HS-5 (cell line): ENCODE measurements at places on chromosomes 2 and 18.

DNA sequence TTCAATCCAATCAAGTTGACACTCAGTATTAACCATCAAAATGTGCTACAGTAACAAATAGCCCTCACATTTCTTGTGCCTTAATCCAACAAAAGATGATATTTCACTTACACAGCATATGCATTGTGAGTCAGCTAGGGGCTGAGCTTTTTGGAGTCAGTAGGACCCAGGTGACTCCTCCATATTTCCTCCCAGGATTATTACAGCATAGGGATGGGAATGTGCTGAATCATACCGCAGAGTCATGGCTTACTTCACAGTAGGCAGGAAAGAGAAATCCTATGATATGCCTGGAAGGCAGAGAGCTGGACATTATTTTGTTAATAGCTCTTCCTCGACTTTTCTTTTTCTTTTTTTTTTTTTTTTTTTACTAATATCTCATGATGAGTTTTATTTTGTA lies 153.3 kb downstream of the TMEM182 start:
- DNase-seq: peak; percentile 87

- DNase-seq: no peak
Measured at GRCh38 chr2:239087046-239087710, 239.3 kb downstream of the TWIST2 start.

DNA sequence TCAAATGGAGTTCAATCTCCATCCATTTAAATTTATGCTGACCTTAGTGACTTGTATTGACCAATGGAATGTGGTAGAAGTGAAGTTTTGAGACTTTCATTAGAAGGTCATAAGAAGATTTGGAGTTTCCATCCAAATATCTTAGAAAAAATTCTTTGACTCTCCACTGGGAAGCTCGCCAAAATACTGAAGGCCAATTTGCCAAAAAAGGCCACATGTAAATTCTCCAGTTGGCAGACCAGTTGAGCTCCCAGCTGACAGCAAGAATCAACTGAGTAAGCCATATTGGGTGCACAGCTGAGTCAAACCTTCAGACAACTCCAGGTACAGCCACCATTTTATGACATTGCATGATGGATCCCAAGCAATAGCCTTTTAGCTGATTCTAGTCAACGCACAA lies 228.3 kb upstream of the SETBP1 start:
- DNase-seq: no peak

GRCh38 chr2:2843969-2844548 lies 513.0 kb upstream of the MYT1L start:
- no peak for DNase-seq

DNA sequence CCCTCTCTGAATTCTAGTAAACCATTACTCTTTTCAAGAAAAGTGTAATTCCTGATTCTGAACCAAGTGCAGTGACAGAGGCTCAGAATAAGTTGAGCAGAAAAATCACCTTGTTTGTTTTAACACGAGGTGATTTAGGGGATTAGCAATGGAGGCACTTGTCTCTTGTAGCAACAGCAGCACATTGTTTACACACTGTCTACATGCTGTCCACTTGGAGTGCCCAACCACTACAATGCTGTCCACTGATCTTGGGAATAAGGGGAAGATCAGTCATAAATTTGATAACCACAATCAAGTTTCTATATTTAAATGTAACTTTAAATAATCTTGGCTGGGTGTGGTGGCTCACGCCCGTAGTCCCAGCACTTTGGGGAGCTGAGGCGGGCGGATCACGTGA lies 13.9 kb upstream of the RMND5A start:
- no peak for DNase-seq

- no peak for DNase-seq
Measured at GRCh38 chr2:236250909-236251579, 13.2 kb downstream of the ASB18 start.

GRCh38 chr18:54558609-54559585 lies 32.1 kb upstream of the DYNAP start:
- DNase-seq: no peak

DNA sequence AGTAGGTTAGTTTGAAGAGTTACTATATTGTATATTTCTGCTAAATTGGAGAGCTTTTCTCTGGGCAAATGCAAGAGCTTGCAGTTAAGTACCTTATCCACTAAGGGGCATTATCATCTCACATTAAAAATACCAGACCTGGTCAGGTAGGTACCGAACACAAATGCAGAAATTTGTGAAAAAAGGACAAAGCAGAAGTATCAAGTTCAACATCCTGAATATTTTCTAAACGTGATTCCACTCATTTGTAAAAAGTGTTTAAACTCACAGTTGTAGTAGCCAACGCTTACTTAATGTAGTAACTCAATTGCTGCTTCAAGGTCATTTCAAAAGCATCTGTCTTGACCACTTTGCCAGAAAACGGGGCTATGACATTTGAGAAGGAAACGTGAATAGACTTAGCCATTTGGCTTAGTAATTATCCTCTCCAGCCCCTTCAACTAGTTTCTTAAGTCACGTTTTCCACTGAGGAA lies 52.1 kb downstream of the CYRIA start:
- DNase-seq: no peak

GRCh38 chr2:3041841-3042600 lies 335.6 kb downstream of the EIPR1 start:
- no peak for DNase-seq

GRCh38 chr2:128375454-128375853 lies 56.8 kb upstream of the HS6ST1 start:
- no peak for DNase-seq

DNA sequence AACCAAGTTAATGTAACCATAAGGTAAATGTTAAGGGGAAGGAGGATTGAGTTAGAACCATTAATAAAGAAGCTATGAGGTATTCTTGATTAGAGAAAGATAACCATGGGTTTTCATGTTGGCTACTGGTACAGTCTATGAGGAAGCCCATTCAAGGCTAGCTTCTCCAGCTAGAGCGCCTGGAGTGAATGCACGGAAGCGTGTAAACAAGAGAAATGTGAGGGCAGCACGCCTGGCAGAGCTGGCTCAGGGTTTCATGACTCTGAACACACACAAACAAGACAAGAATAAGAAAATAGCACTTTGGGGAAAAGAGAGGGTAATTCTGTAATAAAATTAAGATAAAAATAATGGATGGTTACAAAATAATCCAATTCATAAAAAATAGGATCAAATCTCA lies 255.3 kb downstream of the PDE11A start:
- no peak for DNase-seq

DNA sequence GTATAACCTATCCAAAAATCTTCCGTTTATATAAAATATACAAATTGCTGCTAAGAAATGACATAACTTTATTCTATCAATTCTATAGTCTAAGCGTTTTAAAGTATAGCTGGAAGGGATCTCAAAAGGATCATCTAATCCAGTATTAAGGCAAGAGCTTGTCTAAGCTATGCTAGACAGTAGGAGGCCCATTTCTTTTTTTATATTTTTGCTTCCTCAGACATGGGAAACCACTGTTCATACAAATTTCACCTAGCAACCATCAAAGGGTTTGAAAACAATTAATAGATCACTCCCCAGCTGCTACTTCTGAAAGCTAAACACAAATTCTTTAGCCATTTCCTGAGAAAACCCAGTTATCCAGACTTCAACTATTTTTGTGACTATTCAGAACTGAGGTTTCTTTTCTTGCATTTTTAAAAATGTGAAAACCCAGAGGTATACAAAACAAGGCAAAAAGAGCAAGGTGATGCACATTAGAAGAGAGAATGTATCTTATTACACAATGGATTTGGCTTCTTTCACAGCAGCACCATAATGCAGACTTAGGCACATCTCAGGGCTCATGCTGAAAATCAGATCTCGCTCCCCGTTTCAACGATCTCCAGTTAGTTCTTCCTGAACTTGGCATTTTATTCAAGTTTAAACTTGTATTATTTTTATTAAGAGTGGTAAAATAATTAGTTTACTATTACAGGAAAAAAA lies 274.4 kb downstream of the LRP1B start:
- no peak for DNase-seq

DNA sequence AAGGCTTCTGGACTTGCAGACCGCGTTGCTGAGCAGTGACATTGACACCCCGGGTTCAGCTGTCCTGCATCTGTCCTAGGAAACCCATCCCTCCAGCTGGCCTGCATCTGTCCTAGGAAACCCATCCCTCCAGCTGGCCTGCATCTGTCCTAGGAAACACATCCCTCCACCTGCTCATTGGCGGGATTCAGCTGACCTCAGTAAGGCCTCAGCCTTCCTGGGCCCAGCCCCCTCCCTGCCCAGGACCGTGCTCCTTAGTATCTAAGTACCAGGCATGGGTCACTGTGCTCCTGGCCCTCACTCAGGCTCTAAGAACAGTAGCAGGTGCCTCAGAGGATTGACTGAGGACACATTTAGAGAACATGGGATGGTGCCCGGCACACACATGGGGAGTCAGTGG lies 1.2 kb downstream of the MLPH start:
- no peak for DNase-seq

DNA sequence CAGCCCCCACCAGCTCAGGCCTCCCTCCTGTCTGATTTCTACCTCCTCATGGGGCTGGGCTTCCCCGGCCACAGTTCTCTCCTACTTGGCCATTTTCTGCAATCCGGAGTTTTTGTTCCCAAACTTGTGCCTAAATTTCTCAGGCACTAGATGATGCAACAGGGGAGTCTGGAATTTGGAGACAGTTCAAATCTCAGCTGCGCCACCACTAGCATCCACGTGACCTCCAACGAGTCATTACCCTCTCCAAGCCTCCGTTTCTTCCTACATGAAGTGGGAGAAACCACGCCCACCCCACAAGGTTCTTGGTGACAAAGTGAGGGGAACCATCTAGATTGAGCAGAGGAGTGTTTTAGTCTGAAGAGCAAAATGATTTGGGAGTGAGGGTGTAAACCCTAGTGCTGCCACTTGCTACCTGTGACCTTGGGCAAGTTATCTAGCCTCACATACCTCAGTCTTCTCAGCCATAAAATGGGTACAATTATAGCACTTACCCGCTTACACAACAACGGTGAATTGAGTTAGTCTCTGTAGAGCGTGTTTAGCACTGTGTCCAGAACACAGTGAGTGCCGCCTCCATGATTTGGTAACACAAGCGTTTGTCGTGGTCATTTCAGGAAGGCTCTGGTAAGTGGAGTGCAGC lies 61.4 kb upstream of the ASAP2 start:
- peak; percentile 40 for DNase-seq

DNA sequence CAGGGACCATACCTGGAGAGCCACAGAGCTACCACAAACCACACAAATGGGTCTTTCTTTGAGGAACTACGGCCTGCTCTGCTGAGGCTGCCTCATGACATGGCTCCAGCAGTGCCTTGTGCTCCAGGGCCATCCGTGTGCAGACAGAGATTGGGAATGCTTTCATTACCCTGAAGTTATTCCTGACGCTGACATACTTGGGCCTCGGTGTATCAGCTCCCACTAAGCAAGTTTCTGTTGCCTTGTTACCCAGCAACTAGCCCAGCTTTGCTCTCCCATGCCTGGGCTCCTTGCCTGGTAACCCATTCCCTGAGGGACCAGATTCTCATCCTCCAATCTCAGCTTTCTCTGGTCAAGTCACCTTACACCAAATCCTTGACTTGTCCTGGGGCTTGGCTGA lies 80.3 kb upstream of the FZD7 start:
- no peak for DNase-seq

- no peak for DNase-seq
Measured at GRCh38 chr2:170905864-170906263, 23.2 kb upstream of the GORASP2 start.
